Activated CD4-positive, CD25-positive, alpha-beta regulatory T cell treated with anti-CD3 and anti-CD28 coated beads, Interleukin-2, amount 50 U/mL, for 24 hours (primary cell): ENCODE measurements at places on chromosomes 4 and X.

DNA sequence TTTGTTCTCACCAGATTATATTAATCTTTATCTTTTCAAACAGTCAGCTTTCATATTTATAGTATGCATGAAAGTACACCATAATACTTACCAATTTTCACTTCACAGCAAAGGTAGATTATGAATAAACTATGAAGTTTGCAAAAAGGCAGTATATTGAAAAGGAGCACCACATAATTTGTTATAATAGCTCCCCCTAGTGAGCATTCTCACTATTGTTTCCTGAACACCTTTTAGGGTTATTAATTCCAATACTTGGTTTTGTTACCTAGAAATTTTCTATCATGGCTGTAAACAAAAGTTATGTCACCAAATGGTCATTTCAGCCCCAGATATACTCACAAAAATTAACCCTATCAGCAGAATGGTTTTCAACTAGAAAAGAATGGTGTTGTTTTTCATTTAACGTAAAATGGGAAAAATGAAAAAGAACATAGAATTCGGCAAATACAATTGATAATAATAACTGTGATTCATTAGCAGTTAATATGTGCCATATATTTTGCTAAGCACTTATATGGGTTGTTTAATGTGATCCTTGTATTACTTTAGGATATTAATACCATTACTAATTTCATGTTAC, 30.2 kb upstream of the NKX6-1 start:
- no peak for ATAC-seq

DNA sequence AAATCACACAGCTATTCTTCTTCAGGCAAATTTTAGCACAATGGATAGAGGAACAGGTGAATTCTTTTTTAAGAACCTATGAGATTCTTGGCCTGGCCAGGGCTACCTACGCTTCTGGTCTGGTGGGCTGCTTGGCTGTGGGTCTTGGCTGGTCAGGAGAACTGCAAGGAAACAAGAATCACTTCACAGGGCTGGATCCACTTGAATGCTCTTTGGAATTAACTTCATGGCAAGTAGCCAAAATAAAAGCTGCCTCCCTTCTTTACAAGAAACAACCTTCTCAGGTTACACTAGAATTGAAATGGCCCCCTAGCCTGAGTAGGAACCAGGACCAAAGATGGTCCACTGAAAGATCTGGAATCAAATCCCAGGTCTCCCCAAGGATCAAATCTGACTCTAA, 519.1 kb downstream of the IQCM start:
- no peak for ATAC-seq

GRCh38 chr4:16461362-16461761, 235.1 kb upstream of the TAPT1 start:
- ATAC-seq = no peak

DNA sequence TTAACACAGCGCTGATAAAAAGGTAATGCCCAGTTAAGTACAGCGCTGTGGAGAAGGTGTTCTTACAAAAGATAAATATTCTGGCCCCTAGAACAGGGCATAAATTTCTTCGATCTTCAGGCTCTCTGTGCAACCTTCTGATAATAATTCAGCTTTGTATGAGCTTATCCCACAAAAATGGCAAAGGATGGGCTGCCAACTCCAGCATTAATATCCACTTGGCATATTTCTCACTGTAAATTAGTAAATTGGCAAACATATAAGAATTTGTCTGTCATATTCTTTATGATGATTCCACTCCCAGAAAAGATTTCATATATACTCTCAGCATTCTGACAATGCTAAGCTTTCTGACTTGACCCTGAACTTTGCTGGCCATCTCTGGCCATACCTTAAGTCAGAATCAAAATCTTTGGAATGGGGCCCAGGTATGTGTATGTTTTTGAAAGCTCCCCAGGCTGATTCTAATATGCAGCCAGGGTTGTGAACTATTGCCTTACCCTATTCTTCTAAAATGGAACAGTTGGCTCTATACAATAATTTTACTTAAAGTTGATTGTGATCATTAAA, 134.8 kb downstream of the FRYL start:
- no peak for ATAC-seq

DNA sequence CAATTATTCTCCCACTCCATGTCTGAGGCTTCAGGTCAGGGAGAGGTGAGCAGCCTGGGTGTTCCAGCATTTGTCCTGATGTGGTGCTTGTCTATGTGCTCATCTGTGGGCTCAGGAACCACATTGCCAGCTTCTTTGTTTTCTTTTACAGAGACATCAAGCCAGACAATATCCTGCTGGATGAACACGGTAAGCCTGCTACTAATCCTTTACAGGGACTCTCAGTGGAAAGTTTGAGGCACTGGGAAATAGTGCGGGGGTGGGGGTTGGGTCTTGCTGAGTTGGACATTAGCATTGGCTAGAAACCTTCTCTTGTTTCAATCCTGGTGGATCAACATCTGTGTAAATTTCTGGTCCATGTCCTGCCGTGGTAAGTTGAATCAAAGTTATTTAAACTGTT, 310.3 kb downstream of the EVC2 start:
- ATAC-seq = no peak

GRCh38 chrX:130902446-130902782, 595 bp downstream of the ENOX2 start:
- ATAC-seq = no peak

DNA sequence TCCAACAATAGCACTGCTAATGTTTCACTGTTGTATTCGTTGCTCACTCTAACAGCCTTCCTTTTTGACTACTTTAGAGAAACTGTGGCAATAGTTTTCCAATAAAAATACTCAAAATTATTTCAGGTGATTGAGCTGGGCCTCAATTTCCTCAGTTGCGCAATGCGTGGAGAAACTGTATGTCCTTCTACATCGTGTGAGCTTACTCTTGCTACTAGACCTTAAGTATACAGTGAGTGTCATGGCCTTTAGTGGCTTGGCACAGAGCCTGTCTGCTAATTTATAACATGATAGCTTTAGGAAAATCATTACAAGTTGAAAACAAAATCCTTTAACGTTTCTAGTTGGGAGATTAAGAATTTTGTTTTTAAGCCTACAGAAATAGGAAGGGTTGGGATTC, 114.5 kb downstream of the COL4A6 start:
- ATAC-seq = no peak

DNA sequence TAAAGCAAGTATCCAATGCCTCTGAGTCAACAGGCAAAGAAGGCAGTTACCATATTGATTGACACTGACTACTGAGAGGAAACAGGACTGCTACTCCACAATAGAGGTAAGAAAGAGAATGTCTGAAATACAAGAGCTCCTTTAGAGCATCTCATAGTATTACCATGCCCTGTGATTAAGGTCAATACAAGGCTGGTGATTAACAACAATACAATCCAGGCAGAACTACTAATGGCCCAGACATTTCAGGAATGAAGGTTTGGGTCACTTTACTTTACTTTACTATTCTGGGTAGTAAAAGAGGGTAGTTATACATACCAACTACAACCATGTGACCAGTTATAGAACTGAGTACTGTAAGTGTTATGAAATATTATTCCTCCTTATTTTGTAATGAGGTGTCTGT, 44.5 kb downstream of the BRWD3 start:
- no peak for ATAC-seq

- ATAC-seq = no peak
Measured at GRCh38 chr4:137934046-137934445, 308.1 kb downstream of the SLC7A11 start.

DNA sequence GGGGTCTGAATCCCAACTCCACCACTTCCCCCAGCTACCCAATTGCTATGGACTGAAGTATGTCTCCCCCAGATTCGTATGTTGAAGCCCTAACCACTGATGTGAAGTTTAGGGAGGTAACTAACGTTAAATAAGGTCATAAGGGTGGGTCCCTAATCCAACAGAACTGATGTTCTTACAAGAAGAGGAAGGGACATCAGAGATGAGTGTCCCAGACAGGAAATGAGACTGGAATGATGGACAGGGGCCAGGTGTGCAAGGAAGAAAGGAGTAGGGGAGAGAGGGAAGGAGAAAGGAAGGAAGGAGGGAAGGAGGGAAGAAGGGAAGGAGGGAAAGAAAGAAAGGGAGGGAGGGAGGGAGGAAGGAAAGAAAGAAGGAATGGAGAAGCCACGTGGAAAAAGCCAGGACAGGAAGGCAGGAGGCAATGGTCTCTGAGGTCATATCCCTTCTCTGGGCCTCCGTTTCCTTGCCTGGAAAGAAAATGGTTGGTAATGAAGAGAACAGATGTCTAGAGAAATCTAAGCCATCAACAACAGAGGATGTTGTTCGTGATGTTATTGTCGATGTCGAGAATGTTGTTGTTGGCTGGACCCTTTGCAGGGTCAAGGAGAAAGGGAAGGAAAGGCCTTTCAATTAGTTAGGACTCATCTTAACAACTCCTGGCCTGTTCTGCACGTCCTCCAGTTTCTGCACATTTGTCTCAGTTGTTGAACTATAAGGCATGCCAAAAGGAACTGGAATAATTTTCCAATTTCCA, 59.0 kb upstream of the FGFBP2 start:
- ATAC-seq = no peak

- no peak for ATAC-seq
Measured at GRCh38 chr4:970854-971520, 2.4 kb downstream of the DGKQ start.

GRCh38 chrX:101257448-101258258, 33.5 kb downstream of the TAF7L start:
- no peak for ATAC-seq

GRCh38 chr4:108854786-108855185, 91.9 kb upstream of the ETNPPL start:
- ATAC-seq = no peak

DNA sequence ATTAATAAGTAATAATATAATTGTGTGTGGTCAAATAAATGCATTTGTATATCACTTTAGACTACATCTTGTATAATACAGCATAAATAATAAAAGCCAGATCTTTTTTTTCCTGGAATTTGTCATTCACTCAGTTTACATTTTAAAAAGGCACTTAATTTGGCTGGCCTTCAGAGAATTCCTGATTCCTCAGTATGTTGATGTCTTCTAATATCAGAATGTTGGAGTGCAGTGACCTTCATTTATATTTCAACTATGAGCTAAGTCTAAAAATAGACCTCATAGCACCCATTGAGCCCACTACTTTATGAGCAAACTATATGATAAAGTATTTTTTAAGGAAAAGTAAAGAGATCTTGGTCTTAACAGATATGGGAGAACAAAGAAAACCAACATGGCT, 27.8 kb downstream of the ZNF330 start:
- no peak for ATAC-seq

DNA sequence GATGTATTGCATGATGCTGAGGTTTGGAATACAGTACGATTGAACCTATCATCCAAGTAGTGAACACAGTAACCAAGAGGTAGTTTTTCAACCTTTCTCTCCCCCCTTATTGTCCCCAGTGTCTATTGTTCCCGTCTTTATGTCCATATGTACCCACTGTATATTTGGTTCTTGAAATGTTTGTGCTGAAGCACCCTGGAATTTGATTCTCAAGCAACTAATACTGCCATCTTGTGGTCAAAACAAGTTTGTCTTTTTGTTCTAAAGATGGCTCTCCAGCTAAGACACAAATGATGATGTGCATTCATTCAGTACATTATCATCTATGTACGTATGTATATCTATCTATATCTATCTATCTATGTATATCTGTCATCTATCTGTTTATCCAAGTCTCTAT, 33.5 kb upstream of the DCX start:
- no peak for ATAC-seq

DNA sequence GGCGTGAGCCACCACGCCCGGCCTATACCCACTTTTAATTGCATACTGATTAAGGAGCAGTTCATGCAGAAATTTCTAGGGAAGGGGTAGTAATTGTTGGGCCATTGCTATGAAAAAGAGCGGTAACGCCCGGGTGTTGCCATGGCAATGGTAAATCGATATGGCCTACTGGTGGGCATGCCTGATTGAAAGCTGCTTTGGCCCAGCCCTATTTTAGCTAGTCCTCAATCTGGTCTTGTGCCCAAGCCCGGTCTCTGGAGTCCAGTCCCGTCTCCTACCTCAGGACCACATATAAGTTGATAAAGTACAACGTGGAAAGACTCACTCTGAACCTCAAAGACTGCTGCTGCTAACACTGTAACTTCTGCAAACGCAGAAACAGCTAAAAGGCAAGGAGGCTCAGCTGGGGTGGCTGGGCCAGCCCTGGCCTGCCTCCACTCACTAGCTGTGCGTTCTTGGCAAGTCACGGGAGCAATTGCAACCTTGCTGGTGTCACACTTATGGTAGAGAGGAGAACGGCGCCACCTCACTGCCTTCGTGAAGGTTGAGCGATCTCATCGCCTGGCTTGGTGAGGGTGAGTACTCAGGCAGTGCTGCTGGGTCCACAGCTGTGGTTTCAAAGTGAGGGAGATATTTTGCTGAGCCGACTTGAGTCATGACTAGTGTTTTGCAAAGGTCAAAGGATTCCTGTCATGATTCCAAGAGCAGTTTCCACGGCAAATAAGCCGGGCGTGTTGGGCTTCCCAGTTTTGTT, 57.0 kb upstream of the GRPEL1 start:
- ATAC-seq = no peak

DNA sequence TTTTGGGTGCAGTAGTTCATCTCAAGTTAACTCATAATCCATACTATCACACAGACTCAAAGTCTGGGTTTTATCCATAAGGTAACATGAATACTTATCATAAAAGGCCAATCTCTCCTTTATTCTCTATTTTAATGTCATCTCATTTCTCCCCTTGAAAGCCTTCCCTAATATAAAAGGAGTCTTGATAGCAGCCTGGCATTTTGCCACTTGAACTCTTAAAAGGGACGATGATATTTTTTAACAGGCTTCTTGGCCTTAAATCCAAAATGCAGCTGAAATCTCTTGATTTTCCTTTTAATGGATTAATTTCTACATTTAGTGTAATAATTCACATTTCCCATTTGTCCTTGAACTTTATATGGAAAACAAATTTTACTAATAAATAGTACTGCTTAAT, 8.4 kb upstream of the JCHAIN start:
- ATAC-seq = no peak

GRCh38 chr4:140237616-140238350, 83.8 kb upstream of the MAML3 start:
- ATAC-seq = no peak

GRCh38 chr4:9949573-9949972, 71.7 kb downstream of the SLC2A9 start:
- no peak for ATAC-seq

DNA sequence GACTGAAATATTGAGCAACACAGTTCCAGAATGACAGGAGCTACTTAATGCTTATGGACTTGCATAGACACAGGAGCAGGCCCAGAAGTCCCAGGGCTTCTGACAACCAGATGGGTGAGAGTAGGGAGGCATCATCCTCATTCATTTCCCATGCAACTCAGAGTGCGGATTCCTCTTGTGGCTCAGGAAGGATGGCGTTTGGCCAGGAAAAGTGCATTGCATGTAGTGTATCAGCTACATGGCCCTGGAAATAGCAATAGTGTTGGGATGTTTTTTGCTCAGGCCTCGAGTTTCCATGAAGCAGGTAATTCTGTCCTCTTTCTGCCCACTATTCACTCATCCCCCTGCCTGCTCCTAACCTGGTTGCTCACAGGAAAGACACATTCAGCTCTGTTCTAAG, 136.6 kb downstream of the PDGFRA start:
- no peak for ATAC-seq
